Stromal cell of bone marrow (primary cell): ENCODE measurements at places on chromosomes 13 and 19.

GRCh38 chr19:32522967-32523366 lies 58.0 kb upstream of the PDCD5 start:
- DNase-seq, result no peak

DNA sequence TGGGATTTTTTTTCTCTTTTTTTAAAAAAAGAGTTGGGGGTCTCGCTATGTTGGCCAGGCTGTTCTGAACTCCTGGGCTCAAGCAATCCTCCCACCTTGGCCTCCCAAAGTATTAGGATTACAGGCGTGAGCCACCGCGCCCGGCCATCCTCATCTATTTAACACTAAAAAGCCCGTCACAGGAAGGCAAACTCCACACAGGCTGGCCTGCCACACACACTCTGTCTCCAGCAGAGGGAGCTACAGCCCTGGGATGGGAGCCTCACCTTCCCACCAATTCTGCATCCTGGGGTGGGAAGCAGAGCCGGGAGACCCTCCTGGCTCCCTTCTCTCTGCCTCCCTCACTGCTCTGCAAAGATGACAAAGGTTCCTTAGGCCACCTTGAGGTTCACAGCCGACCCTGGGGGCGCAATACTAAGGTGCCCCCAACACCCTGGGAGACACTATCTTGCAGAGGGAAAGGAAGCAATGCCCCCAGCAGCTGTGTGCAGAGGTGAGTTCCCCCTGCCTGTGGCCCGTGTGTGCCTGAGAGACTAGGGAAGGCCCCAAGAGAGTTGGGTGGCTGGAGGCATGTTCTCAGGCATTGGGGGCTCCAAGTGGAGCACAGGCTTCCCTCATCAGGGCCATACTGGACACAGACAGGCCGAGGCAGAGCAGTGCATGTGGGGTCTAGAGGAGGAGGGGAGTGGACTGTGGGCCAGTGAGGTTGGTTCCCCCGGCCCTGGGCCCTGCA lies 27.4 kb upstream of the TIMM44 start:
- peak; percentile 10 for DNase-seq

GRCh38 chr13:32426990-32427851 lies 709 bp downstream of the N4BP2L1 start:
- DNase-seq, result no peak

GRCh38 chr13:31046711-31047279 lies 114.3 kb downstream of the TEX26 start:
- no peak for DNase-seq

GRCh38 chr19:38033658-38034491 lies 126.9 kb downstream of the SIPA1L3 start:
- DNase-seq, result no peak

DNA sequence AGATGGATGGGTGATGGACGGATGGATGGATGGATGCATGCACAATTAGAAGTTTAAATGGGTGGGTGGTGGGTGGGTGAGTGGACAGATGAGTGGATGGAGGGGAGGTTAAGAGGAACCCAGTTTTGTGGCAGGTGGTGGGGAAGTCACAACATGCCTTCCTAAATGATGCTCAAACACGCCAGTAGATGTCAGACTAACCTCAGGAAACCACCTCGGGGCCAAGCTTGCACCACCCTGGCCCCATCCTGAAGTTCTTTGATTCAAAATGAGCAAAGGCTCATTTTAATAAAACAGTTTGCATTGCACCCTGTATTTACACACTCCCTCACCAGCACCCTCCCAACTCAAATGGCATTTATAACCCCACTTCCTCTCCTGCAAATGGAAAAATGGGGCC lies 91.4 kb upstream of the CACNA1A start:
- DNase-seq, result peak; percentile 61

- DNase-seq, result no peak
Observed at GRCh38 chr19:13476071-13476470, 30.2 kb downstream of the CACNA1A start.

GRCh38 chr19:54325194-54325621 lies 12.2 kb upstream of the LILRA5 start:
- peak; percentile 9 for DNase-seq

- DNase-seq, result no peak
Observed at GRCh38 chr19:3479177-3479833, 1.0 kb downstream of the SMIM24 start.

DNA sequence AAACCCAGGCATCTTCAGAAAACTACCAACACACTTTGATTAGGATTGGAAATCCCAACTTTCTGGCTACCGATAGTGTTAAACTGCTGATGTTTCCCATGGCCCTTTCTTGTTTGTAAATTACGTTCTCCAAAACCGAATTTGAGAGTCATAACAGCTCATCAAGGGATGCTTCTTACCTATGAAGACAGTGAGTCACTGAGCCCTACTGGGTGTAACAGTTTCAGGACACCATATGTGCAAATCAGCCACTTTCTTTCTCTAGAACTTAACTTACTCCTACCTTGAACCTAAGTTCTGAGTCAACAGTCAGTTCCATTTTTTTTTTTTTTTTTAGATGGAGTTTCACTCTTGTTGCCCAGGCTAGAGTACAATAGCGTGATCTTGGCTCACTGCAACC lies 410.1 kb upstream of the TSHZ3 start:
- no peak for DNase-seq

GRCh38 chr19:4534836-4535658 lies at the start of gene PLIN5:
PLIN5 (minus strand) TSS chr19:4535224; CDS start chr19:4534074, 1,150 bp downstream.
- DNase-seq, result no peak

GRCh38 chr13:90454002-90454636 lies 893.4 kb upstream of the MIR17HG start:
- DNase-seq, result no peak

GRCh38 chr13:97335488-97336134 lies 98.4 kb upstream of the RAP2A start:
- no peak for DNase-seq

DNA sequence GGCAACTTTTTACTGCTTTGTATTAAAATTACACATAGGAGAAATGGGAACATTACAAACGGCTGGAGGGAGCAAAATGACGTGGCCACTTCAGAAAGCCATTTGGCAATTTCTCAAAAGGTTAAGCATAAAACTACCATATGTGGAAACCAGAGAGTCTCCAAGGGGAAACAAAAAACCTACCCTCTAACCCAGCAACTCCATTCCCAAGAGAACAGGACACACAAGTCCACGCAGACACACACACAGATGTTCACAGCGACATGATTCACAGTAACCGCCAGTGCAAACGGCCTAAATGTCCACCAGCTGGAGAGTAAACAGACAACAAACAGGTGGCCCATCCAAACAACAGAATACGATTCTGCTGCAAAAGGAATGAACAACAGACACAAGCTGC lies 37.2 kb downstream of the STK24 start:
- no peak for DNase-seq

DNA sequence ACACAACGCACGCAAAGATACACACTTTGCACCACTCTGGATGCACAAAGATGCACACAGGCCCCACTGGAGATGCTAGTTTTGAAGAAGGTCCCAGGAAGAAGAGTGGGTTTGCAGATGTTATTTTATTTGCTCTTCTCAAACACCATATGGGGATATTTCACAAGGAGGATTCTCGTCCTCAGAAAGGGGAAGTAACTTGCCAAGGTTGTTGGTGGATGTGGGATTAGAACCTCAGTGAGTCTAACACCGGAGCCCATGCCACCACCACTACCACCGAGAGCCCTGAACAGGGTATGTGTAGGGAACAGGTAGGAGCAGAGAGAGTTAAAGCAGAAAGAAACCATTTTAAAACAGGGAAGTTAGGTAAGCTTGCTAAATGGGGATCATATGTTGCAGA lies 9.6 kb upstream of the CEACAM6 start:
- no peak for DNase-seq

GRCh38 chr13:77523386-77523785 lies 12.1 kb upstream of the SCEL start:
- DNase-seq, result no peak

DNA sequence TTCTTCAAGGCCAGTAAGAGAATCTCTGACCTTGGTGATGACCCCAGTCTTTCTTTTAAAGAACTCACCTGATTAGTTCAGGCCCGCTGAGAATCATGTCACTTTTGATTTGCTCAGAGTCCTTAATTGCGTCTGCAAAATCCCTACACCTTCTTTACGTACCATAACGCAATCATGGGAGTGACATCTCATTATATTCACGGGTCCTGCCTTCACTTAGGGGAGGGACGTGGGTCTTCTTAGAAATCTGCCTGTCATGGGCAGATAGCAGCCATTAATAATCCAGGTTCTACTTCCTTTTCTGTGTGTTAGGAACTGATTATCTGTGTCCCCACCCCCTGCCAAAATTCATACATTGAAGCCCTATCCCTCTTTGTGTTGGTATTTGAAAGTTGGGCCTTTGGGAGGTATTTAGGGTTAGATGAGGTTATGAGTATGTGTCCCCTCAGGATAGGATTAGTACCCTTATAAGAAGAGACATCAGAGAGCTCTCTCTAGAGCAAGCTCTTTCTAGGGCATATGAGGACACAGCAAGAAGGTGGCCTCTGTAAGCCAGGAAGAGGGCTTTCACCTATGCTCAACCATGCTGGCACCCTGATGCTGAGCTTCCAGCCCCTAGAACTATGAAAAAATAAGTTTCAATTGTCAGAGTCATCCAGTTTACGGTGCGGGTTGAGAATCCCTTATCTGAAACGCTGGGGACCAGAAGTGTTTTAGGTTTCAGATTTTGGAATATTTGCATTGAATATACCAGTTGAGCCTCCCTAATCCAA lies 9.9 kb downstream of the TPP2 start:
- DNase-seq, result no peak

DNA sequence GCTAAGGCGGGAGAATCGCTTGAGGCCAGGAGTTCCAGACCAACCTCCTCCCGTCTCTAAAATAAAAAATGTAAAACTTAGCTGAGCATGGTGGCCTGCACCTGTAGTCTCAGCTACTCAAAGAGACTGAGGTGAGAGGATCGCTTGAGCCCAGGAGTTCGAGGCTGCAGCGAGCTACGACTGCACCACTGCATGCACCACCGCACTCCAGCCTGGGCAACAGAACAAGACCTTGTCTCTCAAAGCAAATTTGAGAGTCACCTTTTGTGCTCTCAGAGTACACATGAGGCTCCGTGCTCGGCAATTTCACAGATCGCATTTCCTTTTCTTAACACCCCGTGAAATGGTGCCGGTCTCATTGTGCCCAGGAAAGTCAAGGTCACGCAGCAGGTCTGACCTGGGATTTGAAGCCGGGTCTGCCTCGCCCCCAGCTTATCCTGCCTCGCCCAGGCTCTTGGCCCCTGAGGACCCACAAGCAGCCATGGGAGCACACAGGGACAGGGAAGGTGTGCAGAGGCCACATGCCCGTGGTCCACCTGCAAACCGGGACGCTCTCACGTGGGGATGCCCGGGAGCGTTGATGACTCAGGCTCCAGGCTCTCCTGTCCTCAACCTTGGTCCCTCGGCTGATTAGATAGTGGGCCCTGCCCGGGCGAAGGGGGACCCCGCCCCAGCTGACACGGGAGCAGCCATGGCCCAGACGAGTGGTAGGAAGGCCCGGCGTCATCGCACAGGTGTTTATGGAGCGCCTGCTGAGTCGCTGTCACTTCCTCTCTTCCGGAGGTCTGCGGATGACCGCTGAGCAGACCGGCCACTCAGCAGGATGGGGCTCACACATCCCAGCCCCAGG lies 1.1 kb upstream of the SMIM24 start:
- DNase-seq, result no peak

DNA sequence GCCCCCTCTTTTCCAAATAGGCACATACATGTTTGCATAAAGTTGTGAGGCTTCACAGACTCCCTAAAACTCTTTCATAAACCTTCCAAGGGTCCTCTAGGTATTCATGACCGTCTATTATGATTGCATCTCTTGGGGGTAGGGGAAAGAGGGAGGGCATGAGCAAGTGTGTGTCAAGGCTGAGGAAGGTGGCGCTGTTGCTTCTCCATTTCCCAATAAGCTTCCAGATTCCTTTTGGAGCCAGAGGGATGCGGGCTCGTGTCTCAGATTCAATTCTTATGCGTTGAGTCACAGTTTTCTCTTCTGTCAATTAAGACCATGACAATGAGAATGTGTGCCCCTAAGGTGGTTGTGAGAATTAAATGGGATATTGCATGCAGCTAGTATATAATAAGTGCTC lies 51.0 kb upstream of the CYP2A7 start:
- no peak for DNase-seq

GRCh38 chr13:29446016-29446415 lies 149.5 kb downstream of the SLC7A1 start:
- DNase-seq, result no peak

- no peak for DNase-seq
Observed at GRCh38 chr19:7851623-7852500, 21.8 kb downstream of the EVI5L start.

- no peak for DNase-seq
Observed at GRCh38 chr19:33247441-33247819, 21.8 kb upstream of the SLC7A10 start.

DNA sequence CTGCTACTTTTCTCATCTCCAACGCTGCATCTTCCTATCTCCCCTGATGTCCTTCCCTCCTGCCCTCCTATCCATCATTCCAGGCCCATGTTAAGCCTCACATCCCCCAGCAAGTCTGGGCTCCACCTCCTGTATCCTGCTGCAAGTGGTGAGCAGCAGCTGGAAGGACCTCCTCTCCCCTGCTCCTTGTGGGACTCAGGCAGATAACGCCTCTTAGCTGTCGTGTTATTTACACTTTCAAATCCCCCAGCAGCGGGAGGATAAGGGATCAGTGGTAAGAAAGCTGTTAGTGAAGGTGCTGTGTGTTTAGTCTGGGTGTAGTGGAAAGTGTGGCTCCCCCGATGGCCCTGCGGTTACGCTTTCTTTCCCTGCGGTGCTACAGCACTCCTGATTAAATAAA lies 211.9 kb downstream of the ZNF536 start:
- no peak for DNase-seq

DNA sequence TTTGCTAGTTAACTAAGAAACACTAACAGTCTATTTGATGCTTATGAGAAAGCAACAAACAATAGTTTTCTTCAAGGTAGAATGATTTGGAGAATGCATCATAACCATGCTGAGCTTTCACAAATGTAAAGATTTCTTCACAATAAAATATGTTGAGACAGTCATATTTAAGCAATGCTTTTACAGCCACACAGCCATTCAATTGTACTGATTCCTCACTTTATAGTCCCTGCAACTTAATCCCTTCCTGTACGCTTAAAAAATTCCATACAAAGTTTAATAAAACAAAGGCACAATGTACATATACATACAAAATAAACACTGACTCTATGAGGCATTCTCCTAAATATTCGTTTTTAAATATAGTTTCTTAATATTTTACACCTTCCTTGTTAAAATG lies 4.7 kb upstream of the ACOD1 start:
- no peak for DNase-seq

DNA sequence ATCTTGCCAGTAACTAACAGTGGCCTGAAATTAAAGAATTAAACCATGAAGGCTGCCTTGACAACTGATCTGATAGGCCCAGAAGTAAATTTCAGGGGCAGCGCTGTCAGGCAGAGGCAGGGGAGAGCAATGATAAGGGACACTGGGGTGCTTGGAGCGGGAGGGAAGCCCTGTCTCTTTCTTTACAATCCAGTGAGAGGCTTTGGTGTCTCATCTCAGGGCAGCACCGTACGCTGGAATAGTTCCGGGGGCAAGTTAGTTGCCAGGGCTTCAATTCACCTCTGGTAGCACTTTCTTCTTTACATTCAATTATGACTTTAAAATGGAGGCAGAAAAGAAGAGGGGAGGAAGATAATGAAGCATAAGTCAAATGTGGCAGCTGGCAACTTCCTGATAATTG lies 74.6 kb downstream of the CBY2 start:
- DNase-seq, result no peak
